ENCODE measurements at places on chromosomes 3 and 15.

- DNase-seq, result no peak
Measured at GRCh38 chr15:40379853-40380252, 2.7 kb upstream of the KNSTRN start.

DNA sequence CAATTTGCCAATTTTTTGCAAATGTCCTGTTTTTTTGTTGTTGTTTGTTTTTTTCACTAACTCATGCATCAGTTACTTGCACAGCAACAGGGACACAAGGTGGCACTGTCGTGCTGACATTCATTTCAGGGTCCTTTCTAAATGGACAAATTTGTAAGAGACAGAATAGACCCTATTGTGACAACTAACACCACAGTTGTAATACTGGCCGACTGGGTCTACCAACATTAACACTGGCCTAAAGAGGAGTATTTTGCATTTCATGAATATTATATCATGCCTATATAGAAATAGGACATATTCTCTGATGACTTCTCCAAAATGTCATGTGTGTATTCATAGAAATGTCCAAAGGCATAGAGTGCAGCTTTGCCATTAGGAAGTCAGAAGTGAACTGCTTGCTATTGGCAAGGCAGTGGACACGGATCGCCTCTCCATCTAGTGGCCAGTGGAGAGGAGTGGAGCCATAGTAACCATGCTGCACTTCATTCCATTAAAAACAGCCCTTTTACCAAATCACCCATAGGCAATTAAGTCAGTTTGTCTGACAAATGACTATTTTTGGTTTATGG, 54.8 kb downstream of the ZBTB20 start:
- peak; percentile 22 for DNase-seq

DNA sequence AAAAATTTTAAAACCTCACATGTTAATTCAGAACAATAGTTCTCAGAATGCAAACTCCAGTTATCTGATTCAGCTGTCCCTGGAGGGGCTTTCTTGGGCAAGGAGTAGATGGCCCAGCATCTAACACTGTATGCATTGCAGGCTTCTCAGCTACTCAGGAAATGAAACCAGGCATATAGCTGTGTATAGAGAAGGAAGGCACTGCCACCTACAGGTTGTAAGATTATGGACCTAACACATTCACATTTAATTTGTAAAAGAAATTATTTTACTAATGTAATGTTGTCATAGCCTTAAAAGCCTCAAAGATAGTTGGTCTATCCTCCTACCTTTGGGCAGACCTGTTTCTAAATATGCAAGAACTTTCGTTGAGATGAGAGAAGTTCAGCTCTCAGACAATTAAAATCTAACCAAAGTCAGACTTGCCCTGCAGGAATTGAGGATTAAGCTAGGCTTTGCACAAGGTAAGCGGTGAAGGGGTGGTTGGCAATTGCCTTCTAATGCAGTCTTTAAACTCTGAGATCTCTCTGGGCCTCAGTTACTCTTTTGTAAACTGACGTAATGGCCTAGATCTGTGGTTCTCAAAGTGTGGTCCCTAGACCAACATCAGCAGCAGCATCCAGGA, 132.8 kb upstream of the SLC24A5 start:
- no peak for DNase-seq

DNA sequence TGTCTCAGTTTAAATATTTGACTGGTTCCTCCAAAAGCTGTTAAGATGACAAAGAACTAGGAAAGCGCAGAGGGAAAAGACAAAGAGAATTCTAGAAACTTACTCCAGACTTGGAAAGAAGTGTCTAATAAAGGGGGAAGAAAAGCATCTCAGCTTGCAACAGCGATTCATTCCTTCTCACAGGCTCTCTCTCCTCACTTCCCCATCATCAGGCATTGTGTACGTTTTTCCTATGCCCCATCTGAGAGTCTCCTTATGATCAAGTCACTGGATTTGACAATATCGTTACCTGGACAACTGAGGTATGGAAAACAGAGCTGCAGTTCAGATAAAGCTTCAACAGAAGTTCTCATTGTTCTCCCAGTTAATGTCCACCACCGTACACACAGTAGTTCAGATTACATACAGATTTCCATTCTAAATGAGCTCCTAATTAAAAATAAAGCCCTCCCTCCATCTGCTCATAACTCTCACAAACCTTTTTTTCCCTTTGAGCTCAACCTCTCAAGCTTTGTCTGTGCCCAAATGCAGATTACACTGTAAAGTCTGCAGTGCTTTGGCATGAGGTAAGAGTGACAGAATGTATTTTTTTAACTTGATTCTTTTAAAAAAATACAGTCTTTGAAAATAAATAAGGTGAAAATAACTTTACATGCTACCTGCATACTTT, 254.4 kb upstream of the THBS1 start:
- no peak for DNase-seq

DNA sequence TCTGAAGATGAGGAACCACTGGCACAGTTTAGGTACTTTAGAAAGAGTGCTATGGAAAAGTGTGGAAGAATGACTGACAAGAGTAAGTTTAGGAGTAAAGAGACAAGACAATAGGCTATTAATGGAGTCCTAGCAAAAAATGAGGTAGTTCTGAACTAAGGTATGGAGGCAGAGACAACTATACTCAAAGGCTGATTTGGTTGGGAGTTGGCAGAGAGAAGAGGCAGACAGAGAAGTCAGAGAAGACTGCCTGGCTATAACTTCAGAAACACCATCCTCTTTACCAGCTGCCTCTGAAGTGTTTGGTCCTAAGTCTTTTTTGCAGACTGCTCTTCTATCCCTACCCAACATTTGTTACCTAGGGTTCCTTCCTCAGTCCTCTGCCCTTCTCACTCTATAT, 19.2 kb downstream of the DYNC1LI1 start:
- DNase-seq, result no peak

GRCh38 chr3:114478801-114479200, 185.0 kb downstream of the TIGIT start:
- no peak for DNase-seq

GRCh38 chr3:129745253-129745652, 138.8 kb upstream of the PLXND1 start:
- no peak for DNase-seq

DNA sequence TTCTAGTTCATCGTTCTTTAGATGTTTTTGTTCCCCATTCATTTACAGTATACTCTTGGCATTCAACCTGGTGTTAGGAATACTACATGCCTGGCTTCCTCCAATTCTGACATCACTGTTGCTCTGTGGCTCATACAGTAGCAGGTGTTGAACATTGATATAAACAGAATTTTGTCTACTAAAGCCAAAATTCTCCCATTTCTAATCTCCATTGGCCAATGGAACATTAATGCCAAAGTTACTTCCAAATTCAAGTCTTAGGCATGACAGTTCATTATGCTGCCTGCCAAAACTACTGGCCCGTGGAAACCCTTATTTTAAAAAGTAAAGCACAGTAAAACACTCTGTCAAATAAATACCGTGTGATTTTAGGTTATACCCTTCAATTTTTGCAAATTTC, 368.0 kb downstream of the NAALADL2 start:
- DNase-seq, result no peak

- no peak for DNase-seq
Measured at GRCh38 chr3:53753518-53754183, 92.6 kb downstream of the CHDH start.

- no peak for DNase-seq
Measured at GRCh38 chr3:64213962-64214379, 11.3 kb downstream of the PRICKLE2 start.

DNA sequence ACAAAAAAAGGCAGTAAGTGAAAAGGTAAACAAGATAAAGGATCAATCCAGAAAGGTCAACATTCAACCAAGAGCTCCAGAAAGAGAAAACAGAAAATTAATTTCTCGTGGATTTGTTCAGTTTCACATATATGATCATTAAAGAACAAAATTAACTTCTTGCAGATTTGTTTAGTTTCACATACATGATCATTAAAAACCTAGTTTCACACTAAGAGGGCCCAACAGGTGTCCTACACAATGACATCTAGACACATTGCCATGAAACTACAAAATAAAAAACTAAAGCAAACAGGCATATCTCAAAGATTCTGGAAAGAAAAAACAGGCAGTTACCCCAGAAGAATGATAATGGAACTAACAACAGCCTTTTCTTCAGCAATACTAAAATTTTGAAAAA, 22.1 kb downstream of the PHC3 start:
- DNase-seq, result no peak

- no peak for DNase-seq
Measured at GRCh38 chr3:50163572-50164455, 8.7 kb downstream of the SEMA3F start.

GRCh38 chr3:183265157-183265642, 12.1 kb downstream of the B3GNT5 start:
- no peak for DNase-seq

DNA sequence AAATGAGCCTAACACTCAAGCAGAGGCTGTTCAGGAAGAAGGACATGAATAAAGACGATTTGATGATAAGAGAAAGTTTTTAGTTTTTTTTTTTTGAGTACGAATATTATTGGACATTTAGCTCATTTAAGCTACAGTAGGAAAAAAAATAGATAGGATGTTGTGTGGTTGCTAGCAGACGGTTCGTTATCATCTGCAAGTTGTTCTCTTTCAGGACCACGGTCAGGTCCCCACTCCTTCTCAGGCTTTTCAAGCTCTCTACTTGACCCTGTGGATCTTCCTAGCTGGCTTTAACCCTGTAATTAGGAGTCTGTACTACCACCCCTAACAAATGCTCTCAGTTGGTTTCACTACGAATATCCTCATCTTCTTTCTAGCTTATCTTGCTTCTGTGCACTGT, 1.1 kb downstream of the KCNH8 start:
- DNase-seq, result no peak

GRCh38 chr15:39198044-39199000, 382.6 kb upstream of the THBS1 start:
- no peak for DNase-seq

DNA sequence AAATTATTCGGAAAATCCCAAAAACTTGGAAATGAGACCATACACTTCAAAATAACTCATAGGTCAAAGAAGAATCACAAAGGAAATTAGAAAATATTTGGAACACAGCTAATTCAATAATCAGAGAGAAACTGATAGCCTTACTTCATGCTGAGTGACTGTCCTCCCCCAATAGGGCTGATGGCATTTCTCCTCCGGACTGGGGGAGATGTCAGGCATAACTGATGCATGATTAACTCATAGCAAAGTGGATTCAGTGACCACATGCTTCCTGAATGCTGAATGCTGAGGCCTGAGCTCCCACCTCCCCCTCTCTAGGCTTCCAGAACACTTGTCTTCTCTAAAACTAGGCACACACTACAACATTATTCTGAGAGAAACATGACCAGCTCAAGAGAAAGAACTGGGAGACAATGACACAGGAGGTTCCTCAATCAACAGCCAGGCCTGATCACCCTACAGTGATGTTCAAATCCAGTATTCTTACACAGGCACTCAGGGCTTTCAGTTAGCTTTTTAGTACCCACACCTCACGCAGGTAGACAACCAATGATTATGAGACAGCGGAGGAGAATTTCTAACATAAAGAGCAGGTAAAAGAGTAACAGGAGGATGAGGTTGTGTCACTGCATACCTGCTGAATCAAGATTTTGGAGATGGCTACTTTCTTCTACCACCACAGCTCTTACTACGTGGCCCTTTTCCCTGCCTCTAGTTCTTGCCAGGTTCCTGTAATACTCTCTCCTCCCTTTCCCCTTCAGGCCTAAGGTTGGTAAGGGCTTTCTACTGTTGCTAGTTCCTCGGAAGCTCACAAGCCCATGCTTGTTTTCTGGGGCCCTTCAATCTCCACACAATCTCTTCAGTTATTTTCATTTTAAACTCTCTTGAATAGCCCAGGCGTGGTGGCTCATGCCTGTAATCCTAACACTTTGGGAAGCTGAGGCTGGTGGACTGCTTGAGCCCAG, 96.1 kb downstream of the FMN1 start:
- DNase-seq, result no peak

DNA sequence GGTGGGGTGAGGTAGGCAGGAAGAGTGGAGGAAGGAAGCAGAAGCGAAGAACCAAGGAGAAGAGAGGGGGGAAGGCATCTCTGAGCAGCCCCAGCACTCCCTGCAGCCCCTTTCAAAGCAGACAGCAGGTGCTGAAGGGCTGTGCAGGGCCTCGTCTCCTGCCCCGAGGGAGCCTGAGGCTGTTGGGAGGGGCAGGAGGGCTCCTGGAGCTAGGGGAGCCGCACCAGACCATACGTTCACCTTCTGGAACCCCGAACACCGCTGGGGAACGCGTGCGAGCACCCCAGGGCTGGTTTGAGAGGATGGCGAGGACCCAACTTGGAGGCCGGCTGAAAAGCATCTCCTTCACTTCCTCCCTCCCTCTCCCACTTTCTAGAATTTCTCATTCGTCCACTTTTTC, 259.8 kb downstream of the FAM43A start:
- no peak for DNase-seq

- DNase-seq, result no peak
Measured at GRCh38 chr3:52171514-52172261, 17.5 kb upstream of the POC1A start.
